Stimulated activated CD8-positive, alpha-beta memory T cell treated with anti-CD3 and anti-CD28 coated beads, Interleukin-7, amount 100 ng/mL, for 1 hour (primary cell): ENCODE measurements at places on chromosomes 11 and 22.

- DNase-seq: no peak
Measured at GRCh38 chr11:128346804-128347203, 240.6 kb downstream of the ETS1 start.

DNA sequence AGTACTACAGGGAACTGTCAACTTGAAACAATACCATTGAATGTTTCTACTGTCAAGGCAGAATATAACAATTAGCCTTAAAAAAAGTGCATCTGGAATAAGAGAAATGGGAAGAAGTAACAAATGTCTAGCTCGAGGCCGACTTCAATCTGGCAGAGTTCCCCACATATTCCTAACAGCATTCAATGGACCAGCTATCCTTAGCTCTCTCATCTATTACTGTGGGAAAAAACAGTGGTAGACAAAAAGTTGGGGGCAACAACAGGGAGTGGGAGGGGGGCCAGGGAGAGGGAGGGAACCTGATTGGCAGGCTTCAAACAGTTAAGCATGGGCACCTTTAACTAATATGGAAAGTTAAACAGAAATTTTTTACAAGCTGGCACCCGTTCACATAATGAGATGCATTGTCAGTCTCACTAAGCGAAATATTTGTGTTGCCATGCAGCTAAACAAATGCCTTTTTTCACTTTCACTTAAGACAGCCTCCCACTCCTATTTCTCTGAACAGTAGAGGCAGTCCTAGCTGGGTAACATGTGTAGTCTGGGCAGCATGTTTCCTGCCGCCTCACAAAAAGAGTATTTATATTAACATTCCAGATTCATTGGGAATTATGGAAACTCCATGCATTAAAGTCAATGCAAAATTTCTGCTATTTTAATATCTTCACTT is 62.2 kb upstream of the SOX6 start:
- no peak for DNase-seq

GRCh38 chr22:36470994-36471331 is 10.5 kb downstream of the TXN2 start:
- no peak for DNase-seq

GRCh38 chr11:108239076-108239475 is 16.2 kb downstream of the ATM start:
- DNase-seq: no peak

DNA sequence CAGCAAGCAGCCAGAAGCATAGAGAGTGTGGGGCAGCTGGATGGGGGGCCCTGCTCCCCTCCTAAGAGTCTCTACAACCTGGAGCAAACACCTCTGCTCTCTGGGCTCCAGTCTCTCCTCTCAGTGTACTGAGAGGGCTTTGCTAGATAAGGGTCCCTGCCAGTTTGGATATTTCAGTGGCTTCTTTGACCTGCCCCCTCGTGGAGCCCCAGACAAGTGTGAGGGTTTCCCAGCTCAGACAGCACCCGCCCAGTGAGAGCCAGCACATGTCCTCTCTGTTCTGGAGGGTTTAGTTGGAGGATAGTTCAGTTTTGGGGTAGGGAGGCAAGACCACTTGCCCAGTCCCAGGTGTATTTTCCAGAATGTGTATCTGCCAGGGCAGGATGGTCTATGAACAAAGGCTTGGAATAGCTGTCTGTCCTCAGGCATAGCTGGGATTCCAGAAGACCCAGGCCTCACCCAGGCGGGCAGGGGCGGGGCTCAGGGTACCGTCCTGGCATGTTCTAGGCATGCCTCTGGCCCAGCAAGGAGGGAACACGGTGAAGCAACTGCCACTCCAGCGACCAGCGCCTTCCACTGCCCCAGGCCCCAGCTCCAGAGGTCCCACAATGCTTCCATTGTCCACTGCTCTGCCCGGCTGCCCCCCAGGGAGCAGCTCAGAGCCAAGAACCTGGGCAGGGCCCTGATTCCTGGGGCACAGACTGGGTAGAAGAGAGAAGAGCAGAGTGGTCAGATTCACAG is 7.5 kb upstream of the MICALL1 start:
- DNase-seq: no peak

- DNase-seq: no peak
Measured at GRCh38 chr22:17106161-17106784, 14.9 kb downstream of the TMEM121B start.

- no peak for DNase-seq
Measured at GRCh38 chr22:20951932-20952380, 15.1 kb upstream of the AIFM3 start.

DNA sequence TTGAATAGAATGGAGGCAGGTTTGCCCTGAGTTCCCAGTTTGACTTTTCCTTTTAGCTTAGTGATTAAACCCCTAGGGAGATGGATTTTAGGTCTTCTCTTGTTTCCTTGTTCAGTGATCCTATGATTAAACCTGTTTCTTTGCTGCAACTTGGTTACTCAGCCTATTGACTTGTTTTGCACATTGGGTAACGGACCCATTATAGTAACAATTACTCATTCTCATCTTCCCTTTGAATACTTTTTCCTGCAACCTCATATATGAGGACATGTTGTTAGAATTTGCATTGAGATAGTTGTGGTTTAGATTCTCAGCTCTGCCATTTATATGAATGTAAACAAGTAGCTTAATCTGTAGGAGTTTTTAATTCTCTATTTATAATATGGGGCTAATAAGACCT is 489.2 kb upstream of the CNTN5 start:
- no peak for DNase-seq

GRCh38 chr11:11163236-11163635 is 189.8 kb downstream of the CSNK2A3 start:
- DNase-seq: no peak

DNA sequence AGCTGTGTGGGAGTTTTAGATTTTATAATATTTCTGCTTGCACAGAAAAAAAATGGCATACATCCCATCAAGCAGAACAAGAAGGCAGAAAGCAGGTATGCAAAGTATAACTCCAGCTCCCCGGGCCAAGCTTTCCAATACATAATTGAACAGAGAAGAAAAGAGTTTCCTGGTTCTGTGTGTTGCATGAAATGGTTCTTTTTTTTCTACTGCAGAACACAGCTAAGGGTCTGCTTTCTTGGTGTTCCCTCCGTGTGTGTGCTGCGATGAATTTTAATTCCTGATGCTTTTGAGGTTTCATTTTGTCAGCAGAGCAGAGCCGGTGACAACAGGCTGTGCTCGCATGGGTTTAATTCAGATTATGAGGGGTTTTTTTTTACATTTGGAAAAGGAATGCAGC is 70.7 kb upstream of the TTC12 start:
- no peak for DNase-seq

DNA sequence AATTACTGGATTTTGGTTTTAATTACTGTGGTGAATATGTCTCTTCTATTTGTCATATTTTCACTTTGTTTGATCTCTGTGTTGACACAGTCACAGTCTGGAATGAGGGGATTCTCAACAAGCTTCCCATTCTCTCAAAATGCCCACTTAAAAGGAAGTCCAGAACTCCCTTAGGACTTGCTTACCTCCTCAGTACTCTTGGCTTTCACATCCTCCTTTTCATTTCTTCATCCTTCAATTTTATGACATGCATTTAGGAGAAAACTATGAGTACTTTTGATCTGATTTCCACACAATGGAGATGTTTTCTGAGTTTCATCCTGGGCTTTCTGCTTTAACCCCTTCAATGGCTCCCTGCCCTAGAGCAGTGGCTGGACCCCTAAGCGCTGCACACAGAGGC is 49.3 kb upstream of the FLI1 start:
- DNase-seq: no peak

DNA sequence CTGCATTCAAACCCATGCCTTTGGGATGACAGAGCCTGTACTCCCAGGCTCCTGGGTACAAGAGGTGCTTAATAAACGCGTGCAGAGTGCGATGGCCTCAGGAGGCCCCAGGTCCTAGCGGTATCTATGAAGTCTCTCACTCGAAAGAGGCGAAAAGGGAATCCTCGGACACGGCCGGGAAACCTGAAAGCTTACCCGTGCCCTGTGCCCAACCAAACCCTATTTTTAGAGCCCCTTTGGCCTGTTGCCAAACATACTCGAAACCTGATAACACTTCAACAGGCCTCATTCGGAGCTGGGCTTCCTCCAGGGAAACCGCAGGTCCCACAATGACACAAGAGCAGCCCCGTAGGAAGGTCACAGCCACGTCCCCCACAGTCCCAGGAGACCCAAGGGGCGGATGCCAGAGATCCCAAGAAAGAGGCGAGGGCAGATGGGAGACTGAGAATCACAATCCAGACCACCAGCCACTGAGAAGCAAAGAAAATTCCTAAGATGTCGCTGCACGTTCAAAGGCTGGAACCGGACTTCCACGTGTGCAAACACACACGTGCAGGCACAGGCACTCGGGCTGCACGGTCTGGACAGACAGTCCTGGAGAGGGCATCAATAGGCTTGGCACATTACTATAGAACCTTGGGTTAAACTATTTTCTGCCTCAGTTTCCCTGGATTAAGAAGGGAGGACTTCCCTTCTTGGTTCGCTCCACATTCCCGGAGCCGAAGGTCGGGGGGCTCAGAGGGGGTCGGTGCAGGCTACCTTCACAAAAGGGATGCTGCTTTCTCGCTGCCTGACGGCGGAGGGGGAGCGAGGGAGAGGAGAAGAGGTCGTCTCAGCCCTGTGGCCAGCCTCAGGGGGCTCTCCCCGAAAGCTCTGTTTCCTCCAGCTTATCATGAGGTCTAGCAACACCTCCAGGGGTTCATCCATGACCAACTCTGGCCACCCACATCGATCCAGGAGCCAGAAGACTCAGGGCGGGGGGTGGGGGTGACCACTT is 8.2 kb downstream of the PDGFB start:
- DNase-seq: no peak
